ENCODE measurements at places on chromosomes 12 and 14.

- no peak for DNase-seq
These were observed 2.0 kb downstream of the SYNE3 start for GRCh38 chr14:95514131-95515079.

- DNase-seq: no peak
These were observed 15.2 kb downstream of the STON2 start for GRCh38 chr14:81384900-81385299.

DNA sequence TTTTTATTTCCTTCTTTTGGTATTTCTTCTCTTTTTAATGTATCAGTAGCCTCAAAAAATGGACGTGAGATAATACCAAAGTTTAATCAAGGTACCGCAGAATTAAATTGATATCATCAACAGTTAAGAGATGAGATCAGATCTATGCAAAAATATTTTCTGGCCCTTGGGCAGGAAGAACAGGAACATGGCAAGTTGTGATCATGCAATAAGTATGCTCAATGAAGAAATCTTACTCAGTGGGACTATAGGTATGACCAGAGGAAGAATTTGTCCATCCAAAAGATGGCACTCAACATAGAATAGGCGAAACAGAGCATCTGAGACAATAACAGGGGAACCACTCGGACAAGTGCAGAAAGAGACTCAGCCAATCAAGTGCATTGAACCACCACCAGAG, 914 bp upstream of the GARIN2 start:
- no peak for DNase-seq

DNA sequence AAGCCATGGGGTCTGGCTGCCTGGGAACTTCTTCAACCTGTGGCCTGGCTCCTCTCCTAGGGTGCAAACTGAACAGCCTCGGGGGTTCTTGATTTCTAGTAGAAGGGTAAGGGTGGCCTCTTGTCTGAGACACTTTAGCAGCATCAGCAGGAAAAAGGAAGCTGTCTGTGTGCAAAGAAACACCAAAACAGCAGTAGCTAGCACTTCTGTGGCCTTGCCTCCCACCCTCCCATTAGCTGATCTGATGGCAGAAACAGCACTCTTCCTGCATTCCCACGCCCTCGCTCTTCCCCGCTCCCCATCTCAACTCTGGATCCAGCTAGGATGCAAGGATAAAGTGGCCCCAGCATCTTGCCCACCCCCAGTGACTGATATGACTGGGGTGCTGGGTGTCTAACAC, 20.7 kb downstream of the SLC7A8 start:
- no peak for DNase-seq

DNA sequence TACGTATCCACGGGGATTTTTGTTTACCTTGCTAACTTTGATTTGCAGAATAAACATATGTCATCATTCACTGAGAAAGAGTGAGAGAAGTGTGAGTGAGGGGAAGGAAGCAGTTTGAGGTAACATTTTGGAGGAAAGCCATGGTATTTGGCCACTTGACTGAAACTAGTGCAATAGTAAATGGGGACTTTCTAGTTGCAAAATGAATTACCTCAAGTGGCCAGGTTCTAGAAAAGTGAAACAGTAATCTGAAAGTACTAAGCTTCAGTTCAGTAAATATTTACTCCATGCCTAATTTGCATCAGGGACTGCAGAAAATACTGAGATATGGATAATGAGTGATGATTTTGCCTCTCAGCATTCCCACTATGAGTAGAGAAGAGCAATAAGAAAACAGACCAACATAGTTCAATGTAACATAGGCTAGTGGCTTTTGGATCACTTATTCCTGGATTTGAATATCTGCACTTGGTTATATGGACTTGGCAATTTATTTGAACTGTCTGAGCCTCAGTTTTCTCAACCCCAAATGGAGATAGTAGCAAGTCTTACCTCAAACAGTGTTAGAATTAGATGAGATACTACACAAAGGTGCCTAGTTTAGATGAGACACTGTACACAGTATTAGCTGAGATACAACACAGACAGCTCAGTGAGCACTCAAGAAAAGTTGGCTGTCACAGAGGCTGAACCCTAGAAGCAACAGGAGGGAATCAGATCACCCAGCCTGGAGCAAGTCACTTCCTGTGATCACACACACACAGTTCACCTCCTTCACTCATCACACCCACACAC, 439.1 kb downstream of the NPAS3 start:
- no peak for DNase-seq

DNA sequence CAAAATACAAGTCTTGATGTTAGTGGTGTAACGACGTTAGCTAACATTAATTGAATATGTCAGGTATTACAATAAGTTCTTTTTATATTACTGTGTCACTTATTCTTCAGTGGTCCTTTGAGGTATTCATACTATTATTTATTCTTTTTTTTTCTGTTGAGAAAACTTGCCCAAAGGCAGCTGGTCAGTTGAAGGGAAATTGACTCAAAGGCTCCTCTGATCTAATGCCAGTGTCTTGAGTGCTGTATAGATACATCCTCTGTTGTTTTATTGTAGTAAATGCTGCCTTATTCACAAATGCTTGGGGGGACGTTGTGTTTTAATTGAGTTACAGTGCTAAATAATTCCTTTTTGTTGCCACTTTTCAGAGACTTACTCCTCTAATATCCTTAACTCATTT, 23.0 kb downstream of the SCYL2 start:
- no peak for DNase-seq

GRCh38 chr12:122003651-122004611, 17.8 kb upstream of the BCL7A start:
- DNase-seq: peak; percentile 81

- DNase-seq: no peak
These were observed 86.7 kb downstream of the NCOR2 start for GRCh38 chr12:124480469-124481256.
